ENCODE measurements at places on chromosomes 1 and 21.

- no peak for DNase-seq
These were observed 57.7 kb downstream of the UBE2T start for GRCh38 chr1:202283991-202284390.

DNA sequence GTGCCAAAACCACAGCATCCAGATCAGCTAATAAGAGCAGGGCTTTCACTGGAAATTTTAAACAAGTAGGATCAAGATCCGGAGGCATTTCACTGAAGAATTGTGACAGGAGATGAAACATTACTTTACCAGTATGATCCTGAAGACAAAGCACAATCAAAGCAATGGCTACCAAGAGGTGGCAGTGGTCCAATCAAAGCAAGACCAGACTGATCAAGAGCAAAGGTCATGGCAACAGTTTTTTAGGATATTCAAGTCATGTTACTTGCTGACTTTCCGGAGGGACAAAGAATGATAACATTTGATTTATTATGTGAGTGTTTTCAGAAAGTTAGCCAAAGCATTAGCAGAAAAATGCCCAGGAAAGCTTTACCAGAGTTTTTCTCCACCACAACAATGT lies 8.2 kb downstream of the ZSWIM5 start:
- DNase-seq = no peak

GRCh38 chr1:98323388-98323787 lies 338.1 kb upstream of the SNX7 start:
- peak; percentile 63 for DNase-seq

GRCh38 chr1:3323021-3323795 lies 131.3 kb upstream of the ARHGEF16 start:
- no peak for DNase-seq

GRCh38 chr1:235375919-235376605 lies 8.8 kb downstream of the TBCE start:
- no peak for DNase-seq

- DNase-seq = no peak
These were observed 93.0 kb downstream of the ENAH start for GRCh38 chr1:225559902-225560301.

GRCh38 chr1:10823000-10823401 lies 26.6 kb upstream of the CASZ1 start:
- no peak for DNase-seq

GRCh38 chr1:219152751-219153150 lies 20.9 kb upstream of the LYPLAL1 start:
- no peak for DNase-seq

DNA sequence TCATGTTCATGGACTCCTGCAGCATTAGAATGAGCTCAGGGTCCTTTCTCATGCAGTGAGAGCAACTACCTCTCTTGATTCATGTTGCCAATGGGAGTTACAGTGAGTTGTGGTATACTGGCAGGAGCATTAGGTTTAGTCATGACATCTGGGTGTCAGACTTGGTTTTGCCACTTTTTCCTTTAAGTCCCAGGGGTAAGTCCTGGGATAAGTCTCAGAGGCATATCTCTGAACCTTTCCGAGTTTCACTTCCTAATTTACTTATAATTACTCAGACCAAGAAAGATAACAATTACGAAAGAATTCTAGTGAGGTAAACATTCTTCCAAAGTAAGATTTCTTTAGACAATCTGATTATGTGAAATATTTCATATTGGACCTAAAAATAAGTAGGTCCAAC lies 606.0 kb downstream of the SMYD3 start:
- no peak for DNase-seq

- DNase-seq = no peak
These were observed 413 bp downstream of the UBL4B start for GRCh38 chr1:110112656-110113055.

- no peak for DNase-seq
These were observed 353.3 kb downstream of the PBX1 start for GRCh38 chr1:164912290-164912689.

DNA sequence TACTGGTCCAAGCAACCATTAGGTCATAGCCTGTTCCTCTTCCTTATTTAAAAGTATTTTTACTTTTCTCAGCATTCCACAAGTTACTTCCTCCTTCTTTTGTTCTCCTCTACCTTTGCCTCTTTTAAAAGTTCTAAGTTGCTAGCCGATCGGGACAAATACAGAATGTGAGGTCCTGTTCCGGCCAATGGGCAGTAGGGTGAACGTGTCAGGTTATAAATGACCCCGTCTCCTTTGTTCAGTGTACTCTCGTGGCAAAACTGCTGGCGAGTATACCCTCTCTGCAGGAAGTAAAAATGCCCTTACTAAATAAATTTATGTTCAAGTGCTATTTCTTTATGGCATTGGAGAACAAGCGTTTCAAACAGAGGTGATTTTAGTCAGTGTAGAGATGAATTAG lies 2.5 kb downstream of the ADCY10 start:
- no peak for DNase-seq

DNA sequence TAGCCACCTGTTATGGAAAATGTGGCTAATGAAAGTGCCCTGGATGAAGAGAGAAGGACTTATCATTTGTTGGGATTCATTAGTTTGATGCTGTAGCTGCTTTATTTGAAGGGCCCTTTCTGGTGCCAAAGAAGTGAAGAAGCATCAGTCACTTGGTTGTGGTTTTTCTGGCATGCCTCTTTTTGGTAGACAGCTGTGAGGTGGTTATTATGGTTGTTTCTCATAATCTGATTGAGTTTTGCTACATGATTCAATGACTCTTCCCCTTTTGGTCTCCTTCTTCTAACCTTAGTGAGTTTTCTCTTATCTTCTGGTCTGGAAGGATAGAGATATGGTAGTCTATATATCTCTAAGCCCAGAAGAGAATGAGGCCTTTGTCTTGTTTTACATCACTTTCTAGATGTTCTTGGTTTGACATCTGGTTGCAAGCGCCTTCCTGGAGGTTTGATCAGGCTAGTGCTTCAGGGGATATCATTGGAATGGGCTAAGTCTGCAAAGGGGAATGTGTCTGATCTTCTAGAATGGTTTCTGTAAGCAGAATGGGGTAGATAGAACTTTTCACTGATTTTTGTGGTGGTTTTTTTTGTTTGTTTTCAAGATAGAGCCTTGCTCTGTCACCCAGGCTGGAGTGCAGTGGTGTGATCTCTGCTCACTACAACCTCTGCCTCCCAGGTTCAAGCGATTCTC lies 26.0 kb downstream of the ARID1A start:
- no peak for DNase-seq

GRCh38 chr1:94009304-94009703 lies 100.1 kb upstream of the GCLM start:
- DNase-seq = no peak

DNA sequence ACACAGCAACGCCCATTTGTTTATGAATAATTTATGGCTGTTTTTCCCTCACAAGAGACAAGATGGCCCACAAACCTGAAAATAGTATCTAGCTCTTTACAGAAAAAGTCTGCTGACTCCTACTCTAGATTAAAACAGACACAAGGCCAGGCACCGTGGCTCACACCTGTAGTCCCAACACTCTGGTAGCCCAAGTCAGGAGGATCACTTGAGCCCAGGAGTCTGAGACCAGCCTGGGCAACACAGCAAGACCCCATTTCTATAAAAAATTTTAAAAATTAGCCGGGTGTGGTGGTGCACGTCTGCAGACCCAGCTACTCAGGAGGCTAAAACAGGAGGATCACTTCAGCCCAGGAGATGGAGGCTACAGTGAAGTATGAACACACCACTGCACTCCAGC lies 34.6 kb downstream of the LUZP1 start:
- DNase-seq = no peak

DNA sequence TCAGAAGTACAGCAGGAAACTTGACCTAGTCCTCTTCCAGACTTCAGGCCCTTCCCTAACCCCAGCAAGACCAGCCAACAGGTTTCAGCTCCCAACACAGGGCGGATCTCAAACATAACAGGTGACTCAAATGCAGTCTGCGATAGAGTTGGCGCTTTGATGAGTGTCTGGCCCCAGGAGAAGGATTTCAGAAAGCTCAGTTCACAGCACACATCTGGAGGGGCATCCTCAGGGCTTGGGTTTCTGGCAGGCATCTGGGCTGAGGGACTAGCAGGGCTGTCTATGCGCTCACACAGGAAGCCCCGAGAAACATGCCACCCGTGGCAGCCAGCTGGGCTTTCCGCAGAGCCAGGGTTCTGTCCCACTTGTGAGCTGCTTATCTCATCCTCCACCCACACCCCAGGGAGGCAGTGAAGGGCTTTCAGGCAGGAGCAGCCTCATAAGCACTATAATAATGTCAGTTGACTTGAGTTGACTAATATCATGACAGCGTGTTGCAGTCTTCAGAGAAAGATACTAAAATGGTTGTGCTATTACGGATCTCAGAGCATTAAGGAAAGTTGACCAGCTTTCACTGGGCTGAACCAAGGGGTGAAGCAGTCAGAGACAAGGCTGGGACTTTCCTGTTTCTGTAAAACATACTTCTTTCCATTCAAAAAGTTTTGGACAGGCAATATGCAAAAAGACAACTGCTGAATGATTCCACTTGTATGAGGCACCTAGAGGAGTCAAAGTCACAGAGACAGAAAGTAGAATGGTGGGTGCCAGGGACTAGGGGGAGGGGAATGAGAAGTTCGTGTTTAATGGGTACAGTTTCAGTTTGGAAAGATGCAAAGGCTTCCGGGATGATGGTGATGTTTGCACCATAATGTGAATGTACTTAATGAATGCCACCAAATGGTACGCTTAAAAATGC lies 233.0 kb upstream of the IRF2BP2 start:
- no peak for DNase-seq

DNA sequence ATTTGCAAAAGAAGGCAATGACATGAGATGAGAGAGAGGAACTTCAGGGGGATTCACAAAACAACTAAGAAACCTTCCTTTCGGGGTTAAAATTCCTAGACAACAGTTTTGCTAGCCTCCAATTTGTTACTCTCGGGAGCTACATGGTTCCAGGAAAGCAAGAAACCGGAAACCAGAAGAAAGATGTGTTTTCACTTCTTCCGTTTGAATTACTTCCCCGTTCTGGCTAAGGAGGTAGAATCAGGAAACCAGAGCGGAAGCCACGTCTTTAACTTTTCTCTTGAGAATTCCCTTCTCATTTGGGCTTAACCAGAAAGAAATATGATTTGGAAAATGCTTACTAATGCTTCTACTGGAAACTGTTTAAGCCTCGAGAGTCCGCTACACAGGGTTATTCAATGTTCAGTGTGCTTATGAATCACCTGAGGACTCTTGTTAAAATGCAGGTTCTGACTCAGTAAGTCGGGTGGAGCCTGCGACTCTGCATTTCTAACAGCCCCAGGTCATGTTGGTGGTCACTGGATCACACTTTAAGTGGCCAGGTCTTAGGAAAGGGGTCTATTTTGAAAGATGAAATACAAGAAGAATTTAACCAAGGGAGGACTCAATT lies 43.5 kb upstream of the MCOLN3 start:
- DNase-seq = no peak

GRCh38 chr21:27067226-27067625 lies 100.3 kb upstream of the ADAMTS5 start:
- DNase-seq = no peak

- DNase-seq = no peak
These were observed 127.4 kb upstream of the DEPDC1 start for GRCh38 chr1:68624233-68624632.

DNA sequence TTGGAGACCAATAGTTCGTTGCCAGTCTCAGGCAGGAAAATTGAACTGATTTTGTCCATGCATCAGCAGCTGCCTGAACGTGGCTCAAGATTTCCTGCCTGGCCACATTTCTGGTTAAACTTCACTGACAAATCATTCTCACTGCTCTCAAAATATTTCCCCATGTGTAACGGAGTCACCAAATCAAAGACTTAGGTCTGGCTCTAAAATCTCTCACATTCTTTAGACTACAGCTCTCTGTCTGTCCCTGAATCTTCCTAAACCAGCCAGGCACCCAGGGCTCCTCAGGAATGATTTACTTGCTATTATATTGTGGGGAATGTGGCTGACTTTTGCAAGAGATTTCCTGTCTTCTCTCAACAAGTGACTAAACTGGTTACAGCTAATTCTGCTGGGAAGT lies 49.2 kb upstream of the GJA8 start:
- peak; percentile 6 for DNase-seq

- DNase-seq = no peak
These were observed 45.6 kb upstream of the HFM1 start for GRCh38 chr1:91450260-91450659.

DNA sequence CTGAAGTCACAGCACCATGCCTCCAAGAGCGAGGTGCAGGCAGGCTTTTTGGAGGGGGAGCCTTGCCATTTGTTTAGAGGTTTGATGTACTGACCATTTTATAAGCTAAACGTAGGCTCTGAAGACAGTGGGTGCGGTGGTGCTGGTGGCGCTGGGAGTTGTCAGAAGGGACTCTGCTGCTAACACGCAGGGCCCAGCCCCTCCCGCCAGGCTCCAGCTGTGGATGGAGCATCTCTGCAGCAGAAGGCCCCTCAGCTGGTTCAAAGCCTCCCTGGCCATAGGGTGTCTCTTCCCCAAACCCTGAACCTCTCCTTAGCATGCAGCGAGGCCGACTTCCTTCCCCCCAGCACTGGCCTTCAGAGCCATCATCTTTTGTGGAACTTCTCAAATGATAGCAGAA lies 105.3 kb downstream of the AJAP1 start:
- no peak for DNase-seq

DNA sequence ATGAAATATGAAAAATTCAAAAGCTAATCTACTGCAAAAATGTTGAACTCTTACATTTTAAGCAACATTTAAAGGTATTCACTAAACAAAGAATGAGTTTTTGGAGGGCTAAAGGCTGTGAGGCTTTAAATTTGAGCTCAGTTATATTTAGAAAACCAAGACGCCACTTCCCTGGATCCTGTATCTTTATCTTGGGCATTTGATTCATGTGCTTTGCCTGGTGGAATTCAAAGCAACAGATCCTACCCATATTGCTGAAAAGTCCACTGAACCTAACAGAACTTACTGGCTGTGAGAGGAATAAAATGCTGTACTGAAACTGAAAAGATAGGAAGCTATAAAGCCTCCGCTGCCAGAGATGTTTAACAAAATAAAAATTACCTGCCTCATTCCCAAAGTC lies 14.3 kb downstream of the FOXJ3 start:
- DNase-seq = no peak

DNA sequence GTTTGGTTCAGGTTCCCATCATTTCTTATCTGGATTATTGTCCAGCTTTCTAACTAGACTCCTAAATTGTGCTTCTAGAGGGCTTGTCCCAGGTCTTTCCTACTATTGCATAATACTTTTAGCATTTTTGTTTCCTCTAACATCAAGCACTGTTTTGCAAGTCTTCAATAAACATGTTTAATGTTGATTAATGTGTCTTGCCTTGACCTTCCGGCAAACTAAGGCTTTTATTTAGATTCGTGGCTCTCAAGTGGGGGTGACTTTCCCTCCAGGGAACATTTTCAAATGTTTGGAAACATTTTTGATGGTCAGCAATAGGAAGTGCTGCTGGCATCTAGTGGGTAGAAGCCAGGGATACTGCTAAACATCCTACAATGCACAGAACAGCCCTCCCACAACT lies 90.7 kb downstream of the RPE65 start:
- no peak for DNase-seq

GRCh38 chr1:168979276-168979675 lies 127.2 kb upstream of the ATP1B1 start:
- DNase-seq = no peak
